ENCODE measurements at places on chromosomes 2 and 18.

DNA sequence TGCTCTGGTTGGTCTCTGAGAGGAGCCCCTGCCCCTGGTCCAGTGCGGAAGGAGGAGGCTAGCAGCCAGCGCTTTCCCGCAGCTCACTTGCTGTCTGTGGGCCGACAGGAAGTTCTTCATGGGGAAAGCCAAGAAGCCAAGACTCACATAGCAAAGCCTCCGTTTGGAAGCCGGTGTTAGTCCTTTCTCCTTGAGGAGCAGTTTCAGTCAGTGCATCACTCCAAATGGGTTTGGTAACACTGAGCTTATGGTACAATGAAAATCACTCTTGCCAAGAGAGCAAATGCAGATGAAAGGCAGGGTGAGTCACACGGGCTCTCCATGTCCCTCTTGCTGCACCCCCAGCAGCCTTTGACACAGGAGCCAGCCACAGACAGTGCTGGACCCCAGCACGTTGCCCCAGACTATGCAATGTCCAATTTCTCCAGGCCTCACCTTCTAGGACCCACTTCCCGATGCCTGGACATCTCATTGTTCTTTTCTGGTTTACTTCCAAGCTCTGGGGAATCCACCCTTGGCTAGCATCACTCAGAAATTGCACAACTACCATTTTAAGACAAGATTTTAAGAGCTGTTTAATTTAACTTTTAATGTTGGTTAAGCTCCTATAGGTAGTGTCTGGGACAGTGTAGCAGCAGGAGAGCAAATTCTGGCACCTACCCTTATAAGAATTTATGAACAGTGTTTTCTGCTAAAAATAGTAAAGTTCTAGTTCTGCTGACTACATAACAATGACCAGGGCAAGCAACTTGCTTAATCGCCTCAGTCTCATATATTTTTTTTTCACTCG lies 174.9 kb downstream of the ASB1 start:
- DNase-seq = peak; percentile 42

DNA sequence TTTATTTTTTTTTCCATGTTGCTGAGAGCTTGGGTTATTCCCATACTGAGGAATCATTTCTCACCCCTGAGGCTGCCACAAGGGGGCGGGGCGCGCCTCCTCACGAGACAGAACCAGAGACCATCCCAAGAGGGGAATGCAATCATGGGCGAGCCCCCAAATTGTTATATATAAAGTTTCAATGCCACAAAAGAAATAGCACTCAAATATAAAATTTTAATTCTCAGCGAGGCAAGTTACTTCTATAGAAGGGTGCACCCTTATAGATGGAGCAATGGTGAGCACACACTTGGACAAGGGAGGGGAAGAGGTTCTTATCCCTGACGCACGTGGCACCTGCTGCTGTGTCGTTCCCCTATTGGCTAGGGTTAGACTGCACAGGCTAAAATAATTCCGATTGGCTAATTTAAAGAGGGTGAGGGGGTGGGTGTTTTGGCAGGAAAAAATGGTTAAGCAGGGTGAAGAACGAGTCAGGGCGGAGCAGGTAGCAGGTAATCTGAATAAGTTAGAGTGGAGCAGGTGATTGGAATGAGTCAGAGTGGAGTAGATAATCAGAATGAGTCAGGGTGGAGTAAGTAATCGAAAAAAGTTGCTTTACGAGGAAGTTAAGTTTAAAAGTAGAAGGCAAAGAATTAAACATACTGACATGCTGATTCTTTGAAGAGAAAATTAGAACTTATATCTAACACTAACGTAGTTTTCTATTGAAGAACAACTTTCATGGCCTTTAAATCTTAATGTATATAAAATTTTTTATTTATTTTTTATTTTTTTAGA lies 177.5 kb downstream of the MTCL1 start:
- no peak for DNase-seq

DNA sequence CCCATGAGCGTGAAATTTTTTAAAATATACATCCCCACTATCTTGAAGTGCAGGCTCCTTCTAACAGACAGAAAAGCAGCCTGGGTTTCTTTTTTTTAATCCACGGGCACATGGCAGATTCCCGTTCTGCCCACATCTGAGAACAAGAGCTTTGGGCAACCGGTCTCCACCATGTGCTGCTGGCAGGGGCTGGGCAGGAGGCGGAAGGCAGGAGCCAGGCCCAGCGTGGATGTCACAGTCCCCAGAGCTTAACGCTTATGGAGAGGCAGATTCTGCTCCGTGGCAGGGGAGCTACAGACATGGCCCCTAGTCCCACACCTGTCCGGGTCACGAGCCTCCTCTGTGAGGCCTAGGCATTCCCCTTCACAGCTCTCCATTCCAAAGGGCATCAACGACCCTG lies 503.0 kb upstream of the MYT1L start:
- DNase-seq = no peak

GRCh38 chr2:135169900-135170753 lies 118.0 kb downstream of the RAB3GAP1 start:
- DNase-seq = no peak

DNA sequence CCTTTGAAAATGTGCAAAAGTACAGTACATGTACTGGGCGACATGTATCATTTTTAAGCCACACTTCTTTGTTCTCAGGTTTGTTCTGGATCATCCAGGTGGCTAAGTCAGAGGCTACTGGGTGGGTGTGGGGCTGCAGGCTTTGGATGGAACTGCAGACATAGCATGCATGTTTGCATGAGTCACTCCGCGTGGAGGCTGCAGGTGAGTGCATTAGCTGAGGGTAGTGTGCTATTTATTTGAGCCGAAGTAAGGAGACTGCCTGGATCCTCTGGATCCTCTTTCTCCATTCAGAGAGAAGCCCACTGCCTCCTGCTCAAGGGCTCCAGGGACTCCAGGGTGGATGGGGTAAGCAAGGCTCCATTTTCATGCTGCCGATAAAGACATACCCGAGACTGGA lies 9.4 kb upstream of the NEURL3 start:
- DNase-seq = no peak

DNA sequence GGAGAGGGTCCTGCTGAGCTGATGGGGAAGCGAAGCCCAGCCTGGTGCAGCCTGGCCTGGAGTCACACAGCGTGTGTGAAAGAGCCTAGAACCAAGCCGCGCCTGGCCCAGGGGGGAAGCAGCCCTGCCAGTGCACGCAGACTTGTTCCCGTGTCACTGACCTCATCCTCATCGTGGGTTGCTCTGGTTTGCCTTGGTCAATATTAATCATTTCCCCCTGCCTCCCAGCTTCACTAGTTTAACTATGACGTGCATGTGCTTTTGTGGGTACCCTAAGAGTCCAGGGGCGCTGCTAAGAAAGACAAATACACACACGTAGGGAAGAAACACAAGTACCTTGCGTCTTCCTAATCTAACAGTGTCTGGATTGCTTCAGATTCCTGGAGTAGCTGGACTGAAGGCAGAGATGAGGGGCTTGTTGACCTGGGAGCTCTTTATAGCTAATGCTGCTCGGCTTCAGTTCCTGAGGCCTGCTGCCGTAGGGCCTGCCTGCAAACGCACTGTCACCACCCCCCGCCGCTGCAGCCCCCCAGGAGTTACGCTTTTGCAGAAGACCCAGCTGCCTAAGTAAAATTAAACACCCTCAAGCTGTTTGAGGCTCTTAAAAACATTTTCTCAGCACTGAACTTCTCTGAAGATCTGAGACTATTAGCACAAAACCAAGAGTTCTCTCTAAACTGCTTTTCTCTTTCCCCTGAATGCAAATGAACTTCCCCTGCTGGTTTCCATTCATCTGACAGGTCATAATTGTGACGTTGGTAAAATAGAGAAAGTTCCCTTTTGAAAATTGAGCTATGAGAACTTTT lies 159.2 kb downstream of the FAM210A start:
- DNase-seq = no peak

- peak; percentile 56 for DNase-seq
These were observed 753.9 kb downstream of the RNF144A start for GRCh38 chr2:7670905-7671641.

- no peak for DNase-seq
These were observed 198.4 kb upstream of the PARD3B start for GRCh38 chr2:204346906-204347305.

GRCh38 chr2:79271456-79271855 lies 111.9 kb upstream of the REG3A start:
- no peak for DNase-seq

GRCh38 chr18:56431551-56431950 lies 206.8 kb downstream of the TXNL1 start:
- DNase-seq = no peak

DNA sequence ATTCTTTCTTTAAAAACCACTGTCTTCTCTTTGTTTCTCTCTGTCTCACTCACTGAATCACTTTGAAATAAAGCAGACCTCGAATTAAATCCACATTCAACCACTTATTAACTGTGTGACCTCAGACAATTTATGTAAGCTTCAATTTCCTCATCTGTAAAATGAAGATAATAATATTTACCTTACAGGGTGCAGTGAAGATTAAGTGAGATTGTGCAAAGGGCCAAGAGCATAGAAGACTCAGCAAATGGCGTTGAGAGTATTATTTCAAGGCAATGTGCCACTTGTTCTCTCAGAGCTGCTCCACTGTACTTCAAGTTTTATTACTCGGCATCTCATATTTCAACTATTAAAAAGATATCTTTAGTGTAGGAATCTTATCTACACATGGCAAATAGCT lies 454.2 kb upstream of the HNRNPA3 start:
- no peak for DNase-seq

GRCh38 chr2:4745056-4745991 lies 946.9 kb upstream of the SOX11 start:
- peak; percentile 2 for DNase-seq

DNA sequence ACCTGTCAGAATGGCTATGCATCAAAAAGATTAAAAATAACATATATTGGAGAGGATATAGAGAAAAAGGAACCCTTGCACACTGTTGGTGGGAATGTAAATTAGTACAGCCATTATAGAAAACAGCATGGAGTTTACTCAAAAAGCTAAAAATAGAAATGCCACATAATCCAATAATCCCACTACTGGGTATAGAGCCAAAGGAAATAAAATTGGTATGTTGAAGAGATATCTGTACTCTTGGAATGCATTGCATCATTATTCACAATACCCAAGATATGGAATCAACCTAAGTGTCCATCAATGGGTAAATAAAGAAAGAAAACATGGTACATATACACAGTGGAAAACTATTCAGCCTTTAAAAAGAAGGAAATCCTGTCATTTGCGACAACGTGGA lies 77.2 kb downstream of the C1D start:
- DNase-seq = peak; percentile 10

DNA sequence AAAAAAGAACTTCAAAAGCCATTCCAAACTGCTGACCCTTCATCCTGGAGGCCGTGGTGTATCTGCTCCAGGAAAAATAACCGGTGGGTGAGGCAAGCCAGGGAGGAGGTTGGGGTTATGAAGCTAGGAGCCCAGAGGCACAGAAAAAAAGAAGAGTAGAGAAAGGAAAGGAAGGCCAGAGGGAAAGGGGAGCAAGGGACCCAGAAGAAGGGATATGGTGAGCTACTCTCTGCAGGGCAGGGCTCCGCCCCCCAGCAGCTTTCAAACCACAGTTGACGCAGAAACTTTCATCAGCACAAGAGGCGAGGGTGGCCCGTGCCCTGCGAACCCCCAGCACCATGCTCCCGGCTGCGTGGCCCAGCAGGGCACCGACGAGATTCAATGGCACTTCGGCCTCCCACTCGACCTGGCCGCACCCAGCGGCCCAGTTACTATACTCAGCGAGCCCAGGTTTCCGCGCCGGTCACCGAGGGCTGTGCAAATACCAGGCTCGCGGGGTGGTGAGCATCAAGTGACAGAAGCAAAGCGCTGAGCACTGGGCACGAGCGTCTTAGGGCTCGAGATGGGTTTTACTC lies 665 bp downstream of the MCM6 start:
- DNase-seq = peak; percentile 66

GRCh38 chr18:50075772-50076171 lies 119.2 kb downstream of the MYO5B start:
- no peak for DNase-seq

GRCh38 chr2:218129458-218130135 lies 3.8 kb downstream of the CXCR2 start:
- DNase-seq = no peak

- no peak for DNase-seq
These were observed 7.3 kb downstream of the PRADC1 start for GRCh38 chr2:73225513-73226360.

GRCh38 chr2:218194880-218195279 lies 22.1 kb upstream of the ARPC2 start:
- no peak for DNase-seq

DNA sequence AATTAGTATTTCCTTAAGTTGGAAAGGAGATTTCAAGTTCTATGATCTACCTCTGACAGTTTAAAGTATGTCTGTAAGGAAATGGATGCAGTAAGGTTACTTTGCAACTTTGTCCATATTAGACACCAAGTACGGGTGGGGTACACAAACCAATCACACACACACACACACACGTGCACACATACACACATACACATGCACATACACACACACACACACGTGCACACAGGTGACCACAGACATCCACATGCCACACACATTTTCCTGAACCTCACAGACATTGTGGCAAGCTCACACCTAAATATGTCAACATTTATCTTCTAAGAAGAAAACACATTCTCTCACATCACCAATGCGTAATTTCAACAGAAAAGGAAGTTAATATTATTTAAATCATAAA lies 165.9 kb downstream of the MYT1L start:
- DNase-seq = no peak

- no peak for DNase-seq
These were observed 61.2 kb downstream of the RAB3GAP1 start for GRCh38 chr2:135113322-135113721.

GRCh38 chr2:15472133-15472532 lies 89.0 kb downstream of the NBAS start:
- peak; percentile 3 for DNase-seq

DNA sequence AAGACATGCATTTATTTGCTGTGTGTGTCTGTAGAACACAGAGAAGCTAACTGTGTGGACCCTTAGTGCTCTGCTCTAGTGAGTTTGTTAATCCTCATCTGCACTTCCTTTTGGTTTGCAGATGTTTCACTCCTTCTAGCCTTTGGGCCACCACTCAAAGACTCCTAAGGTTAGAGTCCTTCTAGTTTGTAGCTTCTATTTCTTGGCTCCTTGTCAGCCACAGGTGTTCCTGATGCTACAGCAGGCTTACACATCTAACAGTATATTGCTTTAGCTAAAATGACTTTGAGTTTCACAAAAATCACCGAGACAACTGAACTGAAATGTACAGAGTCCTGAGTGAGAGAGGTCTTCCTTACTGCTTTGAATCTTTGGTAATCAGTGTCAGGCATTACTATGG lies 551.4 kb downstream of the NRXN1 start:
- DNase-seq = no peak

DNA sequence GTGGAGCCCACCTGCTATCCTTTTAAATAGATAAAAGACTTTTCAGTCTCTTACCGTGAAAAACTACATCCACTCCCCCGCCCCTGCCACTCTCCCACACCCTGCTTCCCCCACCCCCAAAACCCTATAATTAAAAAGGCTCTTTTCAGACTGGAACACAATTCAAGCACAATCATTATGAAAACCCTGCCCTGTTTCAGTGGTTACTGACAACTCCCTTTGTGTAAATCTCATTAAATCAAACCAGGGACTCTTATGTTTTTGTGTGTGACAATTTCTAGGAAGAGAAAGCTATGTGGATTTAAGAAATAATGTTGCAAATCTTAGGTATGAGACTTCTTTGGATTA lies 21.0 kb upstream of the ZNF532 start:
- no peak for DNase-seq

GRCh38 chr18:35703043-35703688 lies 121.6 kb downstream of the GALNT1 start:
- no peak for DNase-seq

GRCh38 chr2:118207889-118208288 lies 119.6 kb downstream of the INSIG2 start:
- no peak for DNase-seq

All from fibroblast of skin of abdomen (primary cell).